ENCODE measurements at places on chromosomes 1 and 21. TPM values are rescaled to one million over a fixed set of nuclear protein-coding genes. Genes with fewer than 3 reads are reported as not detected.

Gene OLIG2
- not detected for polyA plus RNA-seq

Gene SLFNL1
- polyA plus RNA-seq = 0.85 TPM

Gene PLPPR4
- 1.5 TPM for polyA plus RNA-seq

Gene CAPN2
- polyA plus RNA-seq = 71.3 TPM

Gene HSPB7
- 13.2 TPM for polyA plus RNA-seq

Gene SLAMF9
- polyA plus RNA-seq = 0.33 TPM

Gene TCHH
- polyA plus RNA-seq = 0.22 TPM

Gene DISC1
- polyA plus RNA-seq = 2.4 TPM

Gene CLDN14
- not detected for polyA plus RNA-seq

Gene LRRC53
- polyA plus RNA-seq = 0.25 TPM

- peaks cover 3% of the 10 kb centered on the region for H3K36me3 ChIP-seq
- peak overlapping the region; percentile 33 for H3K4me3 ChIP-seq
- peaks cover 22% of the 10 kb centered on the region for H3K4me1 ChIP-seq
- peaks cover 90% of the 10 kb centered on the region for H3K27me3 ChIP-seq
- H3K27ac ChIP-seq = no peak overlapping the region
Observed at GRCh38 chr1:156642265-156643048, 540 bp downstream of the BCAN start.

DNA sequence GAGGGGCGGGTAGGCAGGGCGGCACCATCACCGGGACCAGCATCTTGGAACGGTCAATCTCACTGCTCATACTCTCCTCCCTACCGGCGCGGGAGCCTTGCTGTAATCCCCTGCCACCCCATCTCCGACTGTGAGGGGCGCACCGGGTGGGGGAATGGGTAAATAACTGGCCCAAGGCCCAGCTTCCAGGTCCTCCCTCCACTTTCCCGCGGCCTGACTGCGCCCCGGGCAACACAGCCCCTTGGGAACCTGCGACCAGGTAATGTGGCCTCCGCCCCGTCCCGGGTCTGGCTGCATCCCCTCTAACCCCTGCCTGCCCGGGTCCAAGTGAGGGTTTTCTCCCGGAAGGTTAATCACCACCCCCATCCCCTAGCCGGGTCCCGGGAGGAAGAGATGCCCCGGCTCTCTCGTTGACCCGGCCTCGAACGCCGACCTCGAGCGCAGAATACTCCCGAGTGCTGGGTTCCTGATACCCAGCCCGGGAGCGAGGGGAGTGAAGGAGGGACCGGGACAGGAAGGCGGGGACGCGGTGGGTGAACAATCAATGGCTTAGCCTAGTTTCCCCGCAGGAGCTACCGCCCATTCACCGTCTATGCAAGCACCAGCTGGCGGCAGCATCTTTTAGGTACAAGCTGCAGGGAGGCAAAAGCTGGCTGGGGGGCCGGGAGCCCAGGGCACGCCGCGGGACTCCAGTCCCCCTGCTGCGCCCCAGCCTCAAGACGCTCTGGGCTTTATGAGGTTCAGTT is 5.9 kb upstream of the LHX9 start:
- no peak overlapping the region for H3K27ac ChIP-seq
- no peak for DNase-seq
- H3K4me1 ChIP-seq = peaks cover 14% of the 10 kb centered on the region
- H3K36me3 ChIP-seq = no peaks in the 10 kb centered on the region
- H3K4me3 ChIP-seq = no peak overlapping the region
- H3K27me3 ChIP-seq = peaks cover 93% of the 10 kb centered on the region

DNA sequence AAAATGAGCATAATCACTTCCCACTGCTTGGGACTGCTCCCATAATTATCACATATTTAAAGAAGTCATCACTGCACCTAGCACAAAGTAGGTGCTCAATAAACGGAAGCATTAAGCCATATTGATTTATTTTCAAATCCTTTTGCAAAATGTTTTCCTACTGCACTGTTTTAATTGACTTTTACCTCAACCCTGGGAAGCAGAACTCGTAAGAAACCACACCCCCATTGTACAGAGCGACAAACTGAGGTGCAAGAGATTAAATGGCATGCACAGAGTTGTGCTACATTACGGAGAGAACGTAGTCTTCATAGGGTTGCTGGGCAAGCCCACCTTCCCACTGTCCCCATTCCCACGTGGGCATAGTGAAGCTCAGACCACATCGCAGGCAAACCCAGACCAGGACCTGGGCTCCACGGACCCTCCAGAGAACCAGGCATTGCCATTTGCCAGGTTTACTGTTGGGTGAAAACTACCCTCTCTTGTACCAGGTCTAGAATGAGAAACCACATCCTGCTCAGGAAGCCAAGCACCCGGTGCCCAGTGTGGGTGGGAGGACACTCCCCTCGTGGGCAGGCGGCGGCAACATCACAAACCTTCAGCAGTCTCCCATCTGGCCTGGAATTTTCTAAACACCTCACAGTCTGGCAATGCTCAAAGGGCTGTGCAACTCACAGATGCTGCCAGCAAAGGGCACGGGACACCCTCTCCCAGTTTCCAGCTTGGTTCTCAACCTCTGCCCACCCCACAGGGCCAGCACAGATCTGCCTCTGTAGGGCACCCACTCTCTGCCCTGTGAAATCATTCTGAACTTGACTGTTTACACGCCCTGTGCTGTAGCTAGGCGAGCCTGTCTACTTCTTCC is 8.2 kb downstream of the IFFO2 start:
- no peak for DNase-seq
- H3K4me1 ChIP-seq = peaks cover 34% of the 10 kb centered on the region
- H3K27me3 ChIP-seq = peaks cover 2% of the 10 kb centered on the region
- no peaks in the 10 kb centered on the region for H3K36me3 ChIP-seq

DNA sequence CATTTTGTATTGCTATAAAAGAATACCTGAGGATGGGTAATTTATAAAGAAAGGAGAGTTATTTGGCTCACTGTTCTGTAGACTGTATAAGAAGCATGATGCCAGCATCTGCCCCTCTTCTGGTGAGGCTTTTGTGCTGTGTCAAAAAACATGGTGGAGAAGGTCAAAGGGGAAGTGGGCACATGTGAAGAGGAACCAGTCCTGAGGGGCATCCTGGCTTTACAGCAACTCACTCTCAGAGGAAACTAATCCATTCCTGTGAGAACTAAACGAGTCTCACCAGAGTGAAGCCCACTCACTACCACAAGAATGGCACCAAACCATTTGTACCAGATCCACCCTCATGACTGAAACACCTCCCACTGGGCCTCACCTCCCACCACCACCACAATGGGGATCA is 18.8 kb upstream of the SELP start:
- H3K4me1 ChIP-seq = no peaks in the 10 kb centered on the region
- no peak for DNase-seq
- H3K27me3 ChIP-seq = no peaks in the 10 kb centered on the region
- no peak overlapping the region for H3K4me3 ChIP-seq

- H3K27ac ChIP-seq = no peak overlapping the region
- peaks cover 17% of the 10 kb centered on the region for H3K4me1 ChIP-seq
- H3K27me3 ChIP-seq = no peaks in the 10 kb centered on the region
- H3K36me3 ChIP-seq = no peaks in the 10 kb centered on the region
- no peak overlapping the region for H3K4me3 ChIP-seq
- no peak for DNase-seq
Observed at GRCh38 chr1:56877973-56878372, 23.4 kb downstream of the C8A start.

- H3K4me1 ChIP-seq = peaks cover 20% of the 10 kb centered on the region
- no peak overlapping the region for H3K4me3 ChIP-seq
- DNase-seq = peak; percentile 69
- H3K27ac ChIP-seq = peak overlapping the region; percentile 74
Observed at GRCh38 chr1:84705513-84705912, 15.3 kb upstream of the SSX2IP start.

GRCh38 chr1:37149296-37149695 is 115.0 kb upstream of the GRIK3 start:
- H3K27ac ChIP-seq = no peak overlapping the region
- H3K27me3 ChIP-seq = no peaks in the 10 kb centered on the region
- H3K4me1 ChIP-seq = no peaks in the 10 kb centered on the region
- DNase-seq = no peak
- no peaks in the 10 kb centered on the region for H3K36me3 ChIP-seq

DNA sequence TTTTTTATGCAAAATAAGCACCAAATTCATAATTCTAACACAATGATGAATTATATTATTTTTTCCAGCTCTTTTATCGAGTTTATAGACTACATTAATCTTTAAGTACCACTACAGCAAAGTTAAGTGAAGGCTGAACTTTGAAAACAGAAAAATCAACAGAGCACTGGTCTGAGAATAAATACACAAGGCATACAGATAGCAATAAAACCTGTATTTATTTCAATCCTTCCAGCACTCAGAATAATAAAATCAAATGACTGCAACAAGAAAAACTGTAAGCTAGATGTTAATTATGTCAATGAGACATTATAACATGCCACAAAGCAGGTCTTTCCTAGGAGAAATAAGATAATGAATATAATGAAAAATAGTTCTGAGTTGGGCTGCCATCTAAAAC is 24.5 kb downstream of the NUCKS1 start:
- no peak overlapping the region for H3K4me3 ChIP-seq
- H3K36me3 ChIP-seq = peaks cover 23% of the 10 kb centered on the region
- H3K4me1 ChIP-seq = peaks cover 6% of the 10 kb centered on the region
- no peaks in the 10 kb centered on the region for H3K27me3 ChIP-seq
- no peak overlapping the region for H3K27ac ChIP-seq
- DNase-seq = no peak

DNA sequence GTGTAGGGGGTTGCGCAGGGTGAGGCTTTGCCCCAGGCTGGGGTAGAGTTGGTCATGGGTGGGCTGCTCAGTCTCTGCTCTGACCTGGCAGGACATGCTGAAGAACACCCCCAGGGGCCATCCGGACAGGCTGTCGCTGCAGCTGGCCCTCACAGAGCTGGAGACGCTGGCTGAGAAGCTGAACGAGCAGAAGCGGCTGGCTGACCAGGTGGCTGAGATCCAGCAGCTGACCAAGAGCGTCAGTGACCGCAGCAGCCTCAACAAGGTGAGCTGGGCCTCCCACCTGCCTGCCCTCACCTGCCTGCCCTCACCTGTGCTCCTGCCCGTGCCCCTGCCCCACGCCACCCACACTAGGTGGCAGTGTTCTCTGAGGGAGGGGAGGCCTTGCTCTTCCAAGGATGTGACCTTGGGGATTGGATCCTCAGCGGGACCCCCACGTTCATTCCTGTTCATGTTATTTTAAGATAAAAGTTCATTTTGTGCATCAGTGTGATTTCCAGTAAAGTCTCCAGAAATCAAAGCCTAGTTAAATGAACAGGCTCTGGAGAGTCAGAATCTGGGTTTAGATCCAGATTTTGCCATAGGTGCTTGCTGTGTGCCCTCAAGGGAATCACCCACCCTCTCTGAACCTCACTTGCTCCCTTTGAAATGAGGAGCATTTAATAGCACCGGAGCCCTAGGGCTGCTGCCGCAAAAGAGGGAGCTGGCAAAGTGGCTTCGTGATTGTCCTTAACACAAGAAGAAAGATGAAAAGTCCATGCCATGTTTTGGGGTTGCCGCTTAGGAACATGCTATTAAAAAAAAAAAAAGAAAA is 87.9 kb downstream of the ARHGEF10L start:
- no peak overlapping the region for H3K27ac ChIP-seq
- H3K4me1 ChIP-seq = no peaks in the 10 kb centered on the region
- H3K27me3 ChIP-seq = no peaks in the 10 kb centered on the region
- H3K36me3 ChIP-seq = peaks cover 97% of the 10 kb centered on the region

GRCh38 chr1:151756291-151756690 is 7.0 kb downstream of the MRPL9 start:
- no peak overlapping the region for H3K27ac ChIP-seq
- H3K4me3 ChIP-seq = no peak overlapping the region
- no peaks in the 10 kb centered on the region for H3K27me3 ChIP-seq
- no peak for DNase-seq
- H3K36me3 ChIP-seq = peaks cover 22% of the 10 kb centered on the region

- H3K4me1 ChIP-seq = no peaks in the 10 kb centered on the region
- no peak for DNase-seq
Observed at GRCh38 chr1:7172804-7173203, 387.6 kb downstream of the CAMTA1 start.

GRCh38 chr1:201505503-201505890 is 1.4 kb downstream of the CSRP1 start:
- peak overlapping the region; percentile 66 for H3K4me3 ChIP-seq
- no peaks in the 10 kb centered on the region for H3K27me3 ChIP-seq
- H3K4me1 ChIP-seq = peaks cover 52% of the 10 kb centered on the region
- no peak for DNase-seq
- no peaks in the 10 kb centered on the region for H3K36me3 ChIP-seq

DNA sequence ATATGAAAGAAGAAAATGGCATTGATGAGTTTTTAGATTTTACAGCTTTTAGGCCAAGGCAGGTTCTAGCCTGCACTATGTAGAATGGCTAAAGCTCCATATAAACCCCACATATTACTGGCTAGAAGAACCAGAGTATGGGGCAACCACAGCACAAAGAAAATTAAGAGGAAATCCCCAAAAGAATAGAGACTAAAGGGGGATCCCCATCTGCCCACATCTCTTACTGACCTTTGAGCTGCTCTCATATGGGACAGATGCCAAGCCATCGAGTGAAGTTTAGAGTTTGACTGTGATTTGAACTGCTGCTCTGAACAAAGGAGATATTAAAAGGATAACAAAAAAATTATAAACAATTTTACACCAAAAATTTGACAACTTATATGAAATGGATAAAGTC is 102.2 kb upstream of the HAO2 start:
- H3K4me3 ChIP-seq = no peak overlapping the region
- no peaks in the 10 kb centered on the region for H3K36me3 ChIP-seq
- H3K4me1 ChIP-seq = no peaks in the 10 kb centered on the region
- H3K27me3 ChIP-seq = no peaks in the 10 kb centered on the region
- H3K27ac ChIP-seq = no peak overlapping the region

DNA sequence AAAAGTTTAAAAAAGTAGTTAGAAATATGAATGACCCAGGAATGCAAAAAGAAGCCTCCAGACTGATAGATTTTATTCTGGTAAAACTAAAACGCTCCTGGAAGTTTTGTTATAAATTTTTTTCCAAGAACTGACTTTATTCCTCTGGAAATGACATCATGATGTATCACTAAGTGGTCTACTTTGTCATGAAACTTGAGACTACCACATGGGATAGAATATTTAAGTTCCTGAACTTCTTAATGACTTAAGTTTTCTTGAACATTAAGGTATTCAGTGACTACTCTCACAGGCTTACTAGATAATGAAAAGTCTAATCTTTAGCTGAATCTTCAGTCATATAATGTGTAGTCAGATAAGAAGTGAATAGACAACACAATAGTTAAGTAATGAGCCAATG is 842.2 kb downstream of the USP25 start:
- no peak for DNase-seq
- H3K36me3 ChIP-seq = no peaks in the 10 kb centered on the region
- no peaks in the 10 kb centered on the region for H3K4me1 ChIP-seq
- no peak overlapping the region for H3K27ac ChIP-seq
- no peaks in the 10 kb centered on the region for H3K27me3 ChIP-seq

DNA sequence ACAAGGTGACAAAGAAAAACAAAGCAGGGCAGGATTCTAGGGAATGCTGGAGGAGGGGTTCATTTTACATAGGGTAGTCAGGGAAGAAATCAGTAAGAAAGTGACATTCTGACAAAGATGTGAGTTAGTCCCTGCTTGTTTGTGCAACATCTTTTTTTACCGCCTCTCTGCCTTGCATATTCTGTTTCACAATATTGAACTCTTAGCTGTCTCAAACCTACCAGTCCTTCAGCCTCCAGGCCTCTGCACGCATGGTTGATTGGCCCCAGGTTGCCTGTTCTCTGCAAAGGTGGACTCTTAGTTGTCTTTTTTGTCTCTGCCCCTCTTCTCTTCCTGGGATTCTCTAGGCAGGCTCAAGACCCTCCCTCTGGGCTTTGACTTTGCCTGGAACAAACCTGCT is 152.2 kb upstream of the RUNX1 start:
- no peaks in the 10 kb centered on the region for H3K4me1 ChIP-seq
- H3K27me3 ChIP-seq = no peaks in the 10 kb centered on the region
- DNase-seq = no peak
- H3K27ac ChIP-seq = no peak overlapping the region

Data from large intestine (tissue), 12 donors.